Stimulated activated CD4-positive, alpha-beta T cell treated with anti-CD3 and anti-CD28 coated beads, Interleukin-4, amount 100 ng/mL, for 1 hour (primary cell): ENCODE measurements at places on chromosomes 12 and 14.

DNA sequence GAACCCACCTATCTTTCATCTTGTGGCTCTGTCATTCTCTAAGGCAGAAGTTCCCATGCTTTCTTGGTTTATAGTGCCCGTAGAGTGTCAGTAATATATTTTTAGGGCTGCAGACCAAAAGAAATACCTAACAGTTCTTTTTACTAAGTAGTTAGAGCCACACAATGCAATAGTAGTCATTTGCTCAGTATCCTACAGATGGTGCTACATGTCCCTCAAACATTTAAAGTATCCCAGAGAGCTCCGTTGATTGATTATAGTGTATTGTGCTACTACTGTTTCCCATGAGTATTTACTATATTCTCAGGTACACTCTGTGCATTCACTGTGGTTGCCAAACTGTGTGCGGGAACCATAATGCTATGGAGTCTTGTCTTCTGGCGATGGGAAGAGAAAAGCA lies 4.7 kb upstream of the PLBD1 start:
- no peak for DNase-seq

DNA sequence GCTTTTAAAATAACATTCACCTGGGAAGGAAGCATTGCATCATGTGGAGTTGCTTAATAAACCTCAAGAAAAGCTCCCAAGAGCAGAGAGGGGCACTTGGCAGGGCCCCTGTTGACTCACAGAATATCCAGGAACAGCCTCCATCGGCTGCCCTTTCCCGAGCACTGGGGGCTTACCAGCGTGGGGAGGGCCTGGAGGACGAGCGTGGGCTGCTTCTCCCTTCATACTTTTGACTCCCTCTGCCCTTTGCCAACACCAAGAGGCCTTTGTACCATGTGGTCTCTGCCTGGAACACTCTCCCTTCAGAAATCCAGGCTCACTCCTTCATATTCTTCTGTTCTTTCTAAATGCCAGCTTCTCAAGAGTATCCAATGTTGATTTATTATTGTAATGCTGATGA lies 492.1 kb upstream of the TMEM132C start:
- DNase-seq: no peak

DNA sequence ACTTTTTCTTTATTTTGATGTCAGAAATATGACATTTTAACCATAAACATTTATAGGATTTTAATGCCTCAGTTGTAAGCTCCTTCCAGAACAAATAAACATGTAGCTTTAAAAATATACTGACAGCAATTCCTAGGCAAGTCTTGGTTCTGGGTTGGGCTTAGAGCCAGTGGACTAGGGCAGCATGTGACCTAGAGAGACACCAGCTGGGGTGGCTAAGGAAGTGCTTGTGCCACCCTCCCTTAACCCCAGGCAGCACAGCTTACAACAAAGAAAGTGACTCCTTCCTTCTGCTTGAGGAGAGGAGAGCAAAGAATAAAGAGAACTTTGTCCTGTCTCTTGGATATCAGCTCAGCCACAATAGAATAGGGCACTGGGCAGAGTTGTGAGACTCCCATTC lies 61.6 kb upstream of the KTN1 start:
- no peak for DNase-seq

DNA sequence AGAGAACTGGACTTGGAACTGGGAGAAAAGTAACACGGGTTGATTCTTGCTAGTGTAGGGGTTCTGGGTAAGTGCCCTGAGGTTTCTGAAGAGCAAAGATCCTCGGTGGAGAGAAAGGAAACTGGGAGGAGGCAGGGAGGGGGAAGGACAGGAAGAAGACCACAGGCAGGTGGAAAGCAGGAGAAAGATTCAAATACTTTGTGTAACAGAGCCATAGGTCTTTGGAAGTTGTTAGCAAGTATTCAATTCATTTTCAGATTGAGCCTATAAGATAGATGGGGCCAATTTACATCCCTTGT lies 1.3 kb downstream of the PNP start:
- no peak for DNase-seq

DNA sequence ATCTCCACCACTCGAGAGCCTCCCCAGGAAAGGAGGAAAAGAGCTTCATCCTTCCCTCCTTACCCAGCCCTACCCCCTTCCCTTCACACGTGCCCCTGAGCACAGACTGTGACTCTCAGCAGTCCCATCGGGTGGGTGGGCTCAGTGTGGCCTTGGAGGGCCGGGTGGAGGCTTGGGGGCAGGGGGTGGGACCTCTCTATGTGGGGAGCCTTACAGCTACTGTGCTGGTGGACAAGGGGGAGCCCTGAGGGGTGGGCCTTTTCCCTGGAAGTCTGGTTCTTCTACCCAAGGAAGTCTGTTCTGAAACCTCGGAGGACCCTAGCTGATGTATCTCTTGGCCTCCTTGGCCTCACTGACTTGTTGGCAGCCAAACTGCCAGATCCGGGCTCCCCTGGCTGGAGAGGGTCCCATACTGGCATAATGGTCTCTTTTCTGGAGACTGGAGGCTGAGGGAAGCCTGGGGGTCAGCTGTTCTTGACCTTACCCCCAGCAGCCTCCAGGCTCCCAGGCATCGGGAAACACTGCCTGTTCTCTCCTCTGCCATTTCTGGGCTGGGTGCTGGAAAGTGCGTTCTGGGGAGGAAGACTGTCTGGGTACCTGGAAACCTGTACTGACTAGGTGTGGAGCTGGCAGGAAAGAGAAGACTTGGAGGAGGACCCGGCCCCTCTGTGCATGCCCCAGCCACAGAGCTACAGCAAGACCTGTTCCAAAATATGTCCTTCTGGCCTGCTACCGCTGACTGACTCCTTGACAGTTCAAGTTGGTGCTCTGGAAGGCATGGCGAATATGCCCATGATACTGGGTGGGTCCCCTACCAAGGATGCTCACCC lies 7.6 kb downstream of the VASH1 start:
- DNase-seq: no peak

- DNase-seq: no peak
These were observed 124.5 kb upstream of the TBX5 start for GRCh38 chr12:114530417-114530816.

GRCh38 chr14:103935102-103935501 lies 6.8 kb downstream of the TDRD9 start:
- no peak for DNase-seq

GRCh38 chr12:105228494-105228893 lies 7.5 kb downstream of the APPL2 start:
- no peak for DNase-seq

GRCh38 chr12:37543966-37544668 lies 772.5 kb upstream of the ALG10B start:
- no peak for DNase-seq

DNA sequence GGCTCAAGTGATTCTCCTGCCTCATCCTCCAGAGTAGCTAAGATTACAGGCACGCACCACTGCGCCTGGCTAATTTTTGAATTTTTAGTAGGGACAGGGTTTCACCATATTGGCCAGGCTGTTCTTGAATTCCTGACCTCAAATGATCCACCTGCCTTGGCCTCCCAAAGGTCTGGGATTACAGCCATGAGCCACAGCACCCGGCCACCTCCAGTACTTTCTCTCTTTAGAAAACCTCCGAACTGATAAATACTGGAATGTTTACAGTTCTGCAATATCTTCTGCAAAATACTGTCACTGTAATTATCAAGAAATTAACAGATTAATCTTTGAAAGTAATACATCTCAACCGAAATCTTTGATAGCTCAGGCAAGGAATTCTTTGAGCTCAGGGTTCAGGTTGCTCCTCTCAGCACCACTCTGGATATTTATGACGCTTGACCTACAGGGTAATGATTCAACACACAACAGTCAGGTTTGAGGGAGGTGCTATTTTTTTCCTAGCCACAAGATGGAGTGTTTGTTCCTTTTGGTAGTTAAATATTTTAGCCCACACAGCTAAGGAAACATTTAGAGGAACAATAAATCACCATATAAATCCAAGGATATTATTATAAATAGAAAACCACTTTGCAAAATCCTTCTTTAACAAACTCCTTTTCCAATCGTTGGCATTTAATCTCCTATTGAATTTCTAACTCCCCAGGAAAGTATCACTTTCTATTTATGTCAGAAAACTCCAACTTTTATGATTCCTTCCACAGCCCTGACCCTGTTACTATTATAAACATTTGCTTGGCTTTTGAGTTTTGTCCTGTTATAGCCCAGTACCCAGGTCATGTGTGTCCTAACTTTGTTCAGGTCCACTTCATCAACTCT lies 48.6 kb upstream of the GTF2A1 start:
- no peak for DNase-seq

DNA sequence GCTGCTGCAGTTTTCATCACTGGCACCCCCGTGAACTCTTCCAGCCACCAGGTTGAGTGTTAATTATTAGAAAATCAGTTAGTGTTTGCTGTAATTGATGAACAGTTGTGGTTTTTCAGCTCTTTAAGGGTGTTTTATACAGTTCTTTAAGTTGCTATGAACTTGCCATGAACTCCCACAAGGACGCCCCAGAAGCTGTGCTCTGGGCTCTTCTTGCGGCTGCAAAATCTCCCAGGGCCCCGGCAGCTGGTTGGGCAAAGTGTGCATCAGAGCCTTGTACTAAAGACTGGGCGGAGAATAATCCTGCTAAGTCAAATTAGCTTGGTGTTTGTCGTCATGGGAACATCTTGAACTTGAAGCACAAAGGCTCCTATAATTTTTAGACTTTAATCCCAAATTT lies 82.2 kb downstream of the EML1 start:
- DNase-seq: no peak

DNA sequence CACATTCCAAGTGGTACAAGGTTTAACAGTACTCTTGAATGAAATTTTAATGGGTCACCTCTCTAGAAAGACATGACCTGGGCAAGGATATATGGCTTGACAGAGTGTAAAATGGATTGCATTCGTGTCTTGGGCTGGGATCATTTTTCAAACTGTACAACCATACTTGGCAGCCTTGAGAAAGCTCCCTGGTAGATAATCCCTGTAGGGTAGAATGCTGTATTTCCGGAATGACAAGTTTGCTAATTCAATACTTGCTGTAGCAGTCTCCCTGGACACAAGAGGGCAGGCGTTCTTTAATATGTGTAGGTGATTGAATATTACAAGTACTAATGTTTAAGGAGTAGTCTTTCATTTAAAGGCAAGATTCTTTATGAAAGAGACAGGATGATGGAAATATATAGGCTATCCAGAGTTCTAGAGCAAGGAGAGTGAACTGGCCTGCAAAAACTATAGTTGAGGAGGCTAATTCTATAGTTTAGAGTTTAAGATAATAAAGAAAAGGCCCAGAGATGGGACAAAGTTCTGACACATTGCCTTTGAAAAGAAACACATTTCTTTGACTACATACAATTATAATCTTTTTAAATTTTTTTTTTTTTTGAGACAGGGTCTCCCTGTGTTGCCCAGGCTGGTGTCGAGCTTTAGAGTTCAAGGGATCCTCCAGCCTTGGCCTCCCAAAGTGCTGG lies 53.4 kb downstream of the PLBD1 start:
- no peak for DNase-seq

- peak; percentile 39 for DNase-seq
These were observed 31.9 kb upstream of the ZFP36L1 start for GRCh38 chr14:68824517-68825347.

GRCh38 chr12:68824597-68825250 lies 16.7 kb downstream of the MDM2 start:
- no peak for DNase-seq

DNA sequence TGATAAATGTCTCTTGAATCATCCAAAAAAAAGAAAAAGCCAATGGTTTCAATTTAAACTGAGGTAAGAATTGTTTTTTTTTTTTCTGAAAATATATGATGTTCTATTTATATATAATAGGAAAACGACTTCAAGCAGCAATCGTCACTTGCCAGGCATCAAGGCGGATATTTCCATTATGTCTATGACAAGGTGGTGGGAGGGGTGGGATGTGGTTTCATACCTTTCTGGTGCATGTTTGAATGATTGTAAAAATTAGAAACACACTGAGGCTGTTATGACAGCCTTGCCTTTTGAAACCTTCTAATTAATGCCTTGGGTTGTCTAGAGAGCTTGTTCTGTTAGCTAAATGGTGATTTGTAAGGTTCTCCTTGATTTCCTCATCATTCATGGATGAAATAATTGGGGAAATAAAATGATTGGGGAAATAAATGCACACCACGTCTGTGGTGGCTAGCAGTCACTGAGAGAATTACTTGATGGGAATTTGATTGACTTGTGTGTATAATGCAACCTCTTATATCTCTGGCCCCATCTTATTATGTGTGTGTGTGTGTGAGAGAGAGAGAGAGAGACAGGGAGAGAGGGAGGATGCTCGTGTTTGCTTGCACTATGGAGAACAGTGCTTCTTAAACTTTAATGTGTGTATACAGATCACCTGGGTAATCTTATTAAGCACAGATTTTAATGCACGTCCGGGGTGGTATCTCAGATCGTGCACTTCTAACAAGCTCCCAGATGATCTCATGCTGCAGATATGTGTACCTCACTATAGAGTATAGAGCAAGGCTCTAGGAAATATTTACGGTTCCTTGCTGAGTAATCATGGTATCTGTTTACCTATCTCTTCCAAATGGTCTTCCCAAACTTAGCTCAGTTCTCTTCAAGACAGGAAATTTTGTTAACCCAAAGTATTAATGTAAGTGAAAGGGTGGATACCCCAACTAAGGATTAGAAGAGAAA lies 502.6 kb downstream of the DIO2 start:
- DNase-seq: no peak

- DNase-seq: peak; percentile 16
These were observed 110.5 kb downstream of the ASCL4 start for GRCh38 chr12:107884769-107885694.

DNA sequence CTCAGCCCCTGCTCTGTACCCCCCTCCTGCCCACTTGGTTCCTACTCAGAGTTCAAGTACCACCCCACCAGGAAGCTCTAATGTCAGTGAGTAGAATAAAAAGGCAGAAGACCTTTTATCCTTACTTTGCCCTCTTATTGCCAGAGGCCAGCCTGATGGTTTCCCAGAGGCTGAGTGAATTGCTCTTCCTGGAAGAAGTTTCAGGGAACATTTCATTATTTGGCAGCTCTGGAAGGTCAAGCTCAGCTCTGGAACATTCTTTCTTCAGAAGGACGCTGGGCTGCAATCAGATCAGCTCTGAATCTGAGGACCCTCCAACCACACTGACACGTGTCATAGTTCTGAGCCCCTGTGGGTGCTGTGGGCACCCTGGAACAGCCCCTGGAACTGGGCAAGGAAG lies 188.9 kb downstream of the ETV6 start:
- no peak for DNase-seq

GRCh38 chr12:121190523-121191031 lies 19.4 kb upstream of the P2RX4 start:
- DNase-seq: no peak

DNA sequence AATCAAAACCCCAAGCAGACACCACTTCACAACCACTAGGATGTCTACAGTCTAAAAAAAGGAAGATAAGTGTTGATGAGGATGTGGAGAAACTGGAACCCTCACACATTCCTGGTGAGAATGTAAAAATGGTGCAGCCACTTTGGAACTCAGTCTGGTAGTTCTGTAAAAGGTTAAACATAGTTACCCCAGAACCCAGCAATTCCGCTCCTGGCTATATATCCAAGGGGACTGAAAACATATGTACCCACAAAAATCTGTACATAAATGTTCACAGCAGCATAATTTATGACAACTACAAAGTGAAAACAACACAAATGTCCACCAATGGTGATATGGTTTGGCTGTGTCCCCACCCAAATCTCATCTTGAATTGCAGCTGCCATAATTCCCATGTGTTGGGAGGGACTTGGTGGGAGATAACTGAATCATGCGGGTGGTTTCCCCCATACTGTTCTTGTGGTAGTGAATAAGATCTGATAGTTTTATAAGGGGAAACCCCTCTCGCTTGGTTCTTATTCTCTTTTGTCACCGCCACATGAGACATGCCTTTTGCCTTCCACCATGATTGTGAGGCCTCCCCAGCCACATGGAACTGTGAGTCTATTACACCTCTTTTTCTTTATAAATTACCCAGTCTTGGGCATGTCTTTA lies 46.8 kb downstream of the PRKAB1 start:
- no peak for DNase-seq
